ENCODE measurements at places on chromosomes 11 and 22. TPM values are rescaled to one million over a fixed set of nuclear protein-coding genes. Genes with fewer than 3 reads are reported as not detected.

Gene TSGA10IP
- total RNA-seq = 0.24 TPM

Gene DEFB131B
- total RNA-seq = not detected

Gene TTC36
- 1.00 TPM for total RNA-seq

Gene IL18BP
- total RNA-seq = 13.0 TPM

Gene NXPE2
- total RNA-seq = not detected

Gene POU2AF2
- not detected for total RNA-seq

Gene MS4A7
- 131 TPM for total RNA-seq

Gene RSF1
- total RNA-seq = 76.8 TPM

Gene TRIM29
- not detected for total RNA-seq

Gene FXYD6
- total RNA-seq = 104 TPM

Gene HMGXB4
- total RNA-seq = 9.2 TPM

Gene GTPBP1
- 21.0 TPM for total RNA-seq

DNA sequence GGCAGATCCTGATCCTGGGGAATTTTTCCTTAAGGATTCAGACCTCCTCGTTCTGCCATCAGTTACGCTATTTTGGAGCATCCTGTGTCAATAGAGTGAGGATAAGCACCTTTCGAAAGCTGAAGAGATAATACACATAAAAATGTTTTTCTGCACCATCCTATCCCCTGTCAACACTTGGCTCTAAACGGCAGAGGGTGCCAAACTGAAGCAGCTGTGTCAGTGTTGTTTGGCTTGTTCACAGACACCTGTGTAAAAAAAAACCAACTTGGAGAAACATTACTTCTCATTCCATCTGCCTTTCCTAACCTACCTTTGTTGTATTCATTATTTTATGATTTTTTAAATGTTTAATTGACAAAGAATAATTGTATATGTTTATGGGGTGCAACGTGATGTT, 417.0 kb upstream of the DDI1 start:
- DNase-seq = no peak

DNA sequence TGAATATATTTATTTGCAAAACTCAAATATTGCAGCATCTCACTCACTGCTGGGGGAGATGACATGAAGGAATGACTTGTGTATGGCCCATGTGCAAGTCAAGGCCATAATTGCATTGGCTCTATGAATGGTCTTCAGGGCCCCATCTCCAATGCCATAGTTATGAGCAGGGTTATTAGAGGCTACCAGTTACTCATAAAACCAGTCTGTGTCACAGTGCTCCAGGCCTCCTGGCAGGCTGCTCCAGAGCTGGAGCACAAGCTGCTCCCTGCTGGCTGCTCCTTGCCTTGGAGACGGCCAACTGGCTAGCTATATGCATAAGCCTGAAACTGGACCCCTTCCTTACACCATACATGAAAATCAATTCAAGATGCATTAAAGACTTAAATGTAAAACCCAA, 145.7 kb downstream of the TRPC6 start:
- no peak for DNase-seq

GRCh38 chr11:14480716-14481115, 18.9 kb downstream of the COPB1 start:
- no peak for DNase-seq

- no peak for DNase-seq
Observed at GRCh38 chr22:23054531-23055257, 15.6 kb upstream of the GNAZ start.

DNA sequence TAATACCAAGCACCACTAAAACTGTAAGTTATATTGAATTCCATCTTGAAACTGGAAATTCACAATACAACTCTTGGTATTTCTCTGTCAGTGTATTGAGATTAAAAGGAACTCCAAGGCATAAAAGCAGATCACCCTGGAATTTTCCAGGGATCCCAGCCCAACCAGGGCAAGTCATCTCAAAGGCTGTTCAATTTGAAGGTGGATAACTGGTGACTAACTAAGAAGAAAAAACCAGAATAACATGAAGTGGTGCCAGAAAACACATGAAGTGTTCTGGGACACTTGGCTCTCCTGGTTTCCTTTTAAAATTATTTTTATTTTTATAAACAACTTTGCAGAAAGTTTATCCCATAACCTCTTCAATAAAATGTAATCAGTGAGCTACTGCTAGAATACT, 7.8 kb upstream of the BMAL1 start:
- DNase-seq = no peak

- no peak for DNase-seq
Observed at GRCh38 chr22:23424031-23424430, 156.1 kb downstream of the IGLL1 start.

DNA sequence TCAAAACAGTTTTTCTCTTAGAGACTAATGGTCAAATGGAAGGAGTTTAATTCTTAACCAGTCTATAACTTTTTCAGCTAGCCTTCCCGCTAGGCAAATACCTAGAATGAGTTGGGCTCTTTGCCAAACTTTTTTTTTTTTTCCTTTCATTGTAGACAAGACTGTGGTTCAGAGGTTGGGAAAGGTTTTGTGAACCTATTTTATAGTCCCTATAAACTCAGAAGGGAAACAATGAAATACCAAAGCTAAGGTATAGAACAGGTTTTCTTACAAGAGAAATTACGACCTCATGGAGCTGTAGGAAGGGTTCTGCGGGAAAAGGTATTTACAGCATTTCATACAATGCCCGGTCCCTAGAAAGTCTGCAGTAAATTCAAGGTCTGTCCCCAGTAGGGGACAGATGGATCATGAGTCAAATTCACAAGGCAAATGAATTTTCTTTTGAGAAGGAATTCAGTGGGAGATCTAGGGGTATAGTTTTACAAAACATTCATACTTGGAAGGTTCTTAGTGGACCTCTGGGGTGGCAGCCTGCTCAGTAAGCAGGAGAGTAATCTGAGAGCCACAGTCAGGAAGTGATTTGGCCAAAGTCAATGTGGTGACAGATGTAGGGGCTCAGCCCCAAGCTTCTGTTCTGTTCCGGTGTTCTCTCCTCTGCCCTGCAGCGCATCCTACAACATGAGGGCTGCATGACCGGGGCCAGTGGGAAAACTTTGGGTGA, 146.8 kb downstream of the DBX1 start:
- DNase-seq = no peak

GRCh38 chr22:40397396-40397795, 27.0 kb downstream of the SGSM3 start:
- no peak for DNase-seq

GRCh38 chr11:125368757-125369156, 127.3 kb downstream of the FEZ1 start:
- no peak for DNase-seq

DNA sequence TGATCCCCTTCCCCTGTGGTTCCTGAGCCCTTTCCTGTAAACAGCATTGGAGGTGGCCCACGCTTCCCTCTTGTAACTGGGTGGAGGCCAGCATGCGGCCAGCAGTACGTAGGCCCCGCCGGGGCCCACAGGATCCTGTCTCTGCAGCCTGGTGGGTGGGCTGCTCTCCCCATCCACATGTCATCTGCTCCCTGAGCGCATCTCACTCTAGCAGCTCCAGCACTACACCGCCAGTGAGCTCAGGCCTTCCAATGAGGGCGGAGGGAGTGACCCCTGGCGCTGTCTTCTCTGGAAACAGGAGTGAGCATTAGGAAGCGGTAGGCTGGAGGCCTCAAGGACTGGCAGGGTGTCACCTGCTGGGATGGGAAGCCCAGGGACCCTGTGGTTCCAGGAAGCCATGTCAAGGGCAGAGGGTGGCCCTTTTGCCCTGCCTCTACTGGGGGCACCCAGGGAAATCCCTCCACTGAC, 363.9 kb downstream of the TBC1D22A start:
- no peak for DNase-seq

DNA sequence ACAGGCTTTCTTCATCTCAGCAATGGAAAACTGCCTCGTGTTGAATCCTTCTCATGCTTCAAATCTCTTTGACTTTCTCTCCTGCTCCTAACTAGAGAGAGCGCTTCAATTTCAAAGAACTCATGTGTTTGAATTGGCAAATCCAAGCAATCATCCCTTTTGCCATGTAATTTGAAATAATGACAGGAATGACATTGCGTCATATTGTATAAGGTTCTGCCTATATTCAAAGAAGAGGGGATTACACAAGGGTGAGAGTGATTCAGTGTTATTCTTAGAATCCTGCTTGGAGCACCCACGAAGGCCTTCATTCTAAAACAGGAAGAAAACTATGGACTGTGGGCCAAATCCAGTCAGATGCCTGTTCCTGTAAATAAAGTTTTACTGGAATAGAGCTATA, 720.6 kb downstream of the JRKL start:
- DNase-seq = no peak

GRCh38 chr11:62010935-62011528, 43.6 kb upstream of the FTH1 start:
- no peak for DNase-seq

GRCh38 chr11:2779981-2780849, 80.4 kb upstream of the KCNQ1OT1 start:
- peak; percentile 64 for DNase-seq

DNA sequence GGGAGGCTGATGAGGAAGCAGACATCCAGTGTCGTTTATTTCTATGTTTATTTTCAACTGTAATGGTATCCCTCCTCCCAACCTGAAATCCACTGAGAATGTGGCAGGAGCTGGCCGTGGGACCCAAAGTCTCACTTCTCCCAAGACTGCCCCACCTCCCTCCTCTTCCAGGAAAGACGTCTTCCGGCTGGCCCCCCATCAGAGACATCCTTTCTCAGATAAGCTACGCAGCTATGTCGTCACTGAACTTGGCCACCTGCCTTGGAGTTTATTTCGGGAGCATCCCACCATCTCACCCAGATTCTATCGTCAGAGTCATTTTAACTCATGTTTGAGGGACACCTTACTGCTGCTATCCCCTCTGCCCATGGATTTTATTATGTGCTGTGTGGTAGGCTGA, 13.9 kb downstream of the TMEM184B start:
- DNase-seq = peak; percentile 79

DNA sequence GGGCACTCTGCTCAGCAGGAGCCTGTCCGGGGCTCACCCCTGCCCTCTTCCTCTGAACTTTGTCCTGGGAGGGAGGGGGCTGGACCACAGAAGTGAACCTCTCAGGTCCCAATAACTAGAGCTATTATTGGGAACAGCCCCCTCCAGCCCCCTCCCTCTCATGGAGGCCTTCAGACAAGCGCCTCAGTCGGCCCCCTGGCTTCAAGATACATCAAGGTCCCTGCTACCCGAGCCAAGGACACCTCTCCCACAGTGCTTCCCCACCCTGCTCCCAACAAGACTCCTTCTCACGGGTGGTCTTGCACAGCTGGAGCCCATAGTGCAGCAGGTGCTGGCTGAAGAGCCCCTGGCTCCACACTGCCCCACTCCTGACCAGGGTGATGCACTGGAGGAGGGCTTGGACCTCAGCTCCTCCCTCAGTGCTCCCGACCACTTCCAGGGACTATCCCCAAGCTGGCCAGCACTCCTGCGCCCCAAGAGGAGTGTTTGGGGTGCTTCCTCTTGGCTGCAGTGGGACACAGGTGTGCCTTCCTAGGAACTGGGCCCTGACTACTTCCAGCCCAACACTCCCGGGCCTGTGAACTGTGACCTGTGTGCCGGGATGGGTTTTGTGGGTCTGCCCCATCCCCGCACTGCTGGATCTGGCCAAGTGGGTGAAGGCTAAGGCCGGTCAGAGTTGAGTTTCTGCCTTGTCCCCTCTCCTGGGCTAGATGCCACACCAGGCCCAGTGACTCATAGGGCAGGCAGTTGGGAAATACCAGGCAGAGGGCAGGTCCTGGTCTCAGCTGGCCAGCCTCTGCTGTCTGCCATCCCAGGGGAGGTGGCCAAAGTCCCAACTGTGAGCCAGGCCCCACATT, 2.2 kb downstream of the PNPLA2 start:
- DNase-seq = peak; percentile 97

- peak; percentile 81 for DNase-seq
Observed at GRCh38 chr11:62546244-62546928, at the start of gene AHNAK. TSS of gene AHNAK (minus strand) at chr11:62546806. CDS start at chr11:62536098, 10,708 bp downstream.

DNA sequence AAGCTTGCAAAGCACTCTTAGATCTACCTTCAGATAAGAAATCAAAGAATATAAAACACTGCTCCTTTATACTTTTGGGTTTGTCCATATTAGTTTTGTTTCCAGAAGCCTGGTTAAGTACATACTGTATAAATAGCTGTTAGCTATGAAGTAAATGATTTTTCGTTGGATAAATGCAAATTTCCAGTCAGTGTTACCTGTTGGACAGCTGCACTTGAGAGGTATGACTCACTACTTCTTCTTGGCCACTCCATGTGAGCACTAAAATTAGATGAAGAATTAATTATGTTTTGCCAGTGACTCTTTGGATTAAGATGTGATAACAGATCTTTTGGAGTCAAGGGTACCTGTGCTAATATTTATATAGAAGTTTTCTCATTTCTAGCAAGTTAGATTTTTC, 9.5 kb upstream of the TSG101 start:
- no peak for DNase-seq

DNA sequence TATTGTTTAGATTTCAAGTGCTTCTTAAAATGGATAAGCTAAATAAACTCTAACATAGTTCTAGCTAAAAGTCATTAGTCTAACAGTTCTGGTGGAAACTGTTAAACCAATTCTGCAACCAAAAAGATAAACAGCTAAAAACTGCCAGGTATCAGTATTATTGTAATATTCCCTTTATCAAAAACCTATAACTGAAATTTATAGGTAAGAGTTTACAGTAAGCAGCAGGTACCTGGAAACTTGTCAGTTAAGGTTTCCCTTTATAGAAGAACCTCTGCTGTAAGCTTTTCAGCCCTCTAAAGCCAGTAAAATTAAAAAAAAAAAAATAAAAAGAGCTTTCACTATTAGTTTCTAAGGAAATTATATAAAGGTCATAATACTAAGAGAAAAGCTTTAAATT, 61.0 kb downstream of the LIF start:
- no peak for DNase-seq

DNA sequence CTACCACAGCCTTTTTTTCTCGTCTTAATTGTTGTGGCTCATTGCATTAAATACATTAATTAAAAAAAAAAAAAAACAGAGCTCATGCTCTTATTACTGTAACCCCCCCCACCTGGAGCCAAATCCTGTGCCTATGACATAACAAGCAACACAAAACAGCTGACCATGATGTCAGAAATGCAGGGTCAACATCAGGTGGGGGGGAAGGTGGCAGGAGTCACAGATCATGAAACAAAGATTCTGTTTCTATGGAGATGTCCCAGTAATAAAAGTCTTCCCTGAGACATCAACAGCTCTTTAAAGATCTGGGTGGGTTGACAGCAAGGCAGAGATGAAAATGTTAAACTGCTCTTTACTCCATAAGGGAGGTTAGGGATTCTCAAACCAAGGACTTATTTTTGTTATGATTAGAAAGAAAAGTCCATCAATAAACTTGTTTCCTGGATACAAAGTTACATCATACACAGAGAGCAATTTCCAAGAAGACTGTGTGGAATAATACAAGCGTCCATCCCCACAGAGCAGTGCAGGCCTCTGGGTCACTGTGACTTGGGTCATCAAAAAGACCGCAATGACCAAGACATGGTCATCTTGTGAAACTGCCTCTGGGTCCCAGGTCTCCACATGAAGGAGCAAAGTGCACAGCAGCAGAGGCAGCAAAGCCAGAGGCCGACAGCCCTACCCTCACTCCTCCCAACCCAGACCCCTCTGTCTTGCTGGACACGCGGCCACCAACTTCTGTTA, 42.7 kb upstream of the CYP2D6 start:
- DNase-seq = no peak

GRCh38 chr11:17186932-17187692, 20.7 kb downstream of the PIK3C2A start:
- DNase-seq = no peak

All from adrenal gland (tissue), 19 donors.